GM12892 (cell line): ENCODE measurements at places on chromosomes 1 and 21.

DNA sequence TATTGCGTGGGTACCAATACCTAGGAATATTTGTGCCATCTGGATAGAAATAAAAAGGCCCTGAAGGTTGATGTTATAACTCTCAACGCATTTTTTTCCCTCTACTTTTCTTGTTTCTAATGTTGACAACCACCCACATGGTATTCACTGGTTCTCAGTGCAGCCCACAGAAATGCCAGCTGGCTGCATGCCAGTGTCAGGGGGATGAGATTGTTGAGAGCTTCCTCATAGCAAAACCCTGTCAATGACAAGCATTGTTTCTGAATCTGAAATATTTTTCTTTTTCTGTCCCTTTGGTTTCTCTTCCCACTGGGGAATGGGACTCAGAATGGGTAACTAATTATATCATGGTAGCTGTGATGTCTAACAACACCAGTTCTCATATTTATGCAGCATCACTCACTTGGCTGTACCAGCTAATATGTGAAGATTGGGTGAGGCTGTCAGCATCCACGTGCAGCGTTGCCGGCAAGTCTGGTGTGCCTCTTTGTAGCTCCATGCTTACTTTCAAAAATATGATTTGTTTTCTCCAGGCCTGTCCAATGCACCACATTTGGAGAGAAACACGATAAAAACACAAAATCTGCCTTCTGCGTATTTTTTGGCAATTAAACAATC, 284.6 kb downstream of the PTBP2 start:
- DNase-seq: no peak

GRCh38 chr1:78070210-78070609, 24.4 kb downstream of the GIPC2 start:
- no peak for DNase-seq

- DNase-seq: no peak
Measured at GRCh38 chr1:89552471-89553081, 27.9 kb downstream of the LRRC8B start.

DNA sequence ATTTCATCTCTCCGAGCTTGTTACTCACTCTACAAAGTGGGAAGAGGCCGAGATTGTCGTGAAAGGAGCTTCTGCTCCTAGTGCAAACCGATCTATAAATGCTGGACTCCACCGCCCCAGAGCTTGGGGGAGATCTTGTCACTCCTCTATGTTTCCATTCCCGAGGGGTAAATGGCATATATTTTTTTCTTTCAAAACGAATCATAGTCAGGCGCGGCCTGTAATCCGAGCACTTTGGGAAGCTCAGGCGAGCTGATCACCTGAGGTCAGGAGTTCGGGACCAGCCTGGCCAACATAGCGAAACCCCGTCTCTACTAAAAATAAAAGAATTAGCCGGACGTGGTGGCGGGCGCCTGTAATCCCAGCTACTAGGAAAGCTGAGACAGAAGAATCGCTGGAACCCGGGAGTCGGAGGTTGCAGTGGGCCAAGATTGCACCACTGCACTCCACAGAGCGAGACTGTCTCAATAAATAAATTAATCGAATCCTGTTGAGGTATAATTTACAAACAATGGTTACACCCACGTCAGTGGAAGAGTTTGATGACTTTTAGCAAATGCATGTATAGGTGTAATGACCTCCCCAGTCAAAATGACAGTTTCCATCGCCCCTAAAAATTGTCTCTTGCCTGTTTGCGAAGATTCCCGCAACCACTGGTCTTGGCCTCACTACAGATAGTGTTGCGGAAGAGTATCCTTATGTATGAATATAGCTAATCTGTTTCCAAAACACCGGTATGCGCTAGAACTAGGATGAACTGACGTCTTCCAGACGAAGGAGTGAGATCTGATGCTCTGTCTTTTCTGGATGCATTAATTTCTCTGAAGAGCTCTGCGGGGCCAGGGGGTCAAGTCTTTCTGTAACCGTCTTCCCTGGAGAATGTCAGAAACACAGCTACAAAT, 840 bp upstream of the HEATR1 start:
- DNase-seq: no peak

GRCh38 chr1:55527831-55528230, 312.7 kb upstream of the USP24 start:
- no peak for DNase-seq

GRCh38 chr1:174052621-174053020, 30.5 kb upstream of the RC3H1 start:
- no peak for DNase-seq

- DNase-seq: no peak
Measured at GRCh38 chr1:76632136-76632535, 235.1 kb upstream of the ST6GALNAC5 start.

DNA sequence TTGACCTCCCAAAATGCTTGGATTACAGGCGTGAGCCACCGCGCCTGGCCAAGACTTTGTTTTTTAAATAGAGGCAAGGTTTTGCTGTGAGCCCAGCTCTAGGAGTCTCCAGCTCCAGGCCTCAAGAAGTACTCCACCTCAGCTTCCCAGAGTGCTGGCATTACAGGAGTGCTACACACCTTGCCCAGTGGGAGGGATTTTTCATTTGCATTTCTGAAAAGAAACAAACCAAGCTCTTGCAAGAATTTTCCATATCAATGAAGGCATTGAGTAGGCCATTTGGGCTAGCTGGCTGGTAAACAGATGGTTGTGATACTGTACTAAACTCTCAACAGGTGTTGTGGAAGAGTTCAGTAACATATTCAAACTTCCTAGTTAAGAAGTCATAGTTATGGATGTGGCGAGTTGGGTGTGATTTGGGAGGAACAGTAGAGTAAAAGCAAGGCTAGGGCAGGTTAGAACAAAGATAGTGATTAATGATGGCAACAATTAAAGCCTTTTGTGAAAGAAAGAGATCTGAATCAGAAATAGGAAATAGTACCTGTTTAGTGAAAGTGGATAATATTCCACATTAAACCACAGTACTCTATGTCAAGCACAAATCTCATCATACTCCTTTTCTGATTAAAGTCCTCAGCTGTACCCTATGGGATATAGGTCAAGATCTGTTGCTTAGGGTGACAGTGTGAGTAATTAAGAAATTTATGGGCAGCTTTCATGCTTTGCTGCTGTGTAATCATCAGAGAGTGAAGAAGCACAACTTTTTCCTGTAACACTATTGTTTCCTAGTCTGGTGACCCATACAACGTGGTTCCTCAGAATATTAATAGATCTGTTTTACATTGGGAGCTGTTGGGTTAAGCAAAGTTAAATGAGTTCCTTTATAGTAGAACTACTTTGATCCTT, 10.7 kb downstream of the AKIRIN1 start:
- DNase-seq: no peak

DNA sequence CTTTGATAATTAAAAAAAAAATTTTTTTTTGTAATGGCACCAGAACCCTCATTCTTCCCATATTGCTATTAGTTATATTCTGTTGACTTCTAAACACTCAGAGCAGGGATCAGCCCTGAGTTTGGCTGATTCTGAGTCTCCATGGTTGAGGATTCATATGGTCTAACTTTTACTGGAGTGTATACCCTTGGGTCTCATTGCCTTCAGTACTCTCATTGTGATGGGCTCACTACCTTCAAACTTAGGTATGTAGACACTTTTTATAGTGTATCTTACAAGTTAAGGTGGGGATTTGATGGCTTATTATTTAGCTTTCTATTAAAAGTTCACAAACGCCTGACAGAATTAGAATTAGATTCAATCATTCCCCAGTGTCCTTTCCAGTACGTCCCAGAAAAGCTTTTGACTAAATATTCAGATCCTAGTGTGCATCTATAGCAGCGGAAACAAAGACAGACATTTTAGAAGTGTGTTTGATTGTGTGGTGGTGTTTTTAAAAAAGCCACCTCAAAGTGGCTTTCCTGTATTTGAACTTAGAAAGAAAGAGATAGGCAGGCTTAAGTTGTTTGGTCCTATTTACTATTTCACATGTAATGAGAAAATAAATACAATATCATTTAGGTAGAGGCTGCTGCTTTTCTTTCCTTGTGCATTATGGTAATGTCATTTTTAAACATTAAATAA, 1.4 kb downstream of the MACF1 start:
- no peak for DNase-seq

DNA sequence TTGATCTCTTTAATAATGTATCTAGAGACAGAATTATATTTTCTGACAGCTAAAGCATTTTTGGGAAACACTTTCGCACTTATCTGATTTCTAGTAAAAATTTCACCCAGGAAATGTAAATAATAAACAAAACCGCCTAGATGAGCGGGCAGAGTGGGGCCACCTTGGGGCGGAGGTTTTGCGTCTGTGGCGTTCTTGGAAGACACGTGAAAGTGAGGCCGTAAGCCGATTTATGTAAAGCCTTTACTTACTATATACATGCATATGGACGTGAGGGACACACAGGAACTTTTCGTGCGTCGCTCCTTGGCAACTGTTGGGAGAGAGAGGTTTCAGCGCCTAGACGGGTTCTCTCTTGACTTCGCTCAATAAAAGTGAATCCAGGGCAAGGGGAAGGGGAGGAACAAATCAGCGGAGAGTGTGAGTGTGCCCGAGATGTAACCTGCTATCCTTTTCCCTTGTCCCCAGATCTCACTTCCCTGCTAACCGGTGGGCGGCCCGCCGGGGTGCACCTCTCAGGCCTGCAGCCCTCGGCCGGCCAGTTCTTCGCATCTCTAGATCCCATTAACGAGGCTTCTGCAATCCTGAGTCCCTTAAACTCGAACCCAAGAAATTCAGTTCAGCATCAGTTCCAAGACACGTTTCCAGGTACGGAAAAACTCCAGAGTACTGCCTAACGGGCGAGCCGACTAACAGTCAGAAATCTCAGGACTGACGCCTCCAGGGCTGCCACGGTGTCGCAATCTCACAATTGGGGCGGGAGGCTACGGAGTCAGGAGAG, 1.7 kb downstream of the HLX start:
- no peak for DNase-seq

GRCh38 chr1:58412071-58412580, 134.4 kb downstream of the OMA1 start:
- DNase-seq: no peak

GRCh38 chr1:2588661-2589430, 2.3 kb downstream of the PRXL2B start:
- DNase-seq: no peak

- DNase-seq: no peak
Measured at GRCh38 chr1:34164771-34165391, at the start of gene CSMD2. CSMD2 (minus strand) TSS chr1:34165230; CDS start chr1:34165097, 133 bp downstream.

- no peak for DNase-seq
Measured at GRCh38 chr1:38063616-38064015, 17.0 kb upstream of the POU3F1 start.

- no peak for DNase-seq
Measured at GRCh38 chr1:162726555-162726954, 63.9 kb upstream of the HSD17B7 start.

DNA sequence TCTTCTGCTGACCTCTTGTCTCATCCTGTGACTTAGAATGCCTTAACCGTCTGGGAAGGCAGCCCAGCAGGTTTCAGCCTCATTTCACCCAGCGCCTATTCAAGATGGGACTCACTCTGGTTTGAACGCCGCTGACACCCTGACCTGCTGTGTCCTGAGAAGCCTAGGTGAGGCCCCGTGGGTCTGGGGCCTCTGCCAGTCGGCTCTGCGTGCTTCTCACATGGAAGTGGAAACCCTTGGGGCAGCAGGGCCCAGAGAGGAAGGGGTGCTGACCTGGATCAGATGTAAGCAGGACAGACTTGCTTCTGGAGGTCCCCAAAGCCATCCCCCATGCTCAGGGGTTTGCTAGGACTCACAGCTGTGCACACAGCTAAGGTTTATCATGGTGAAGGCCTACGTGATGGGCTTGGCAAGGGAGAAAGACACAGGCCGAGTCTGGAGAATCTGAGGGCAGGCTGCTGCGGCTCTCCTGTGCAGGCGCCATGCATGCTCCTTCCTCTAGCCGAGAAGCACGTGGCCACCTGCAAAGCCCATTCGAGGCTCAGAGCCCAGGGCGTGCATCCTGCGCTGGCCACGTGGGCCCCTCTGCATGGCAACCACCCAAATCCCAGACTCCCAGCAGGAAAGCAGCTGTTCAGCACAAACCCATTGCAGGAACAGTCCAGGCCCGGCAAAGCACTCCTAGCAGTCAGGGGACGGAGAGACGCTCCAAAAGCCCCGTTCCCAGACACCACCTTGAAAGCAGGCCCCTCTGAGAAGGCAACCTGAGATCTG, 3.8 kb downstream of the TRPM2 start:
- DNase-seq: no peak

- DNase-seq: no peak
Measured at GRCh38 chr1:43300378-43301094, at the start of gene TIE1. TIE1 (plus strand) TSS chr1:43300982; CDS start chr1:43301072, 90 bp downstream.

DNA sequence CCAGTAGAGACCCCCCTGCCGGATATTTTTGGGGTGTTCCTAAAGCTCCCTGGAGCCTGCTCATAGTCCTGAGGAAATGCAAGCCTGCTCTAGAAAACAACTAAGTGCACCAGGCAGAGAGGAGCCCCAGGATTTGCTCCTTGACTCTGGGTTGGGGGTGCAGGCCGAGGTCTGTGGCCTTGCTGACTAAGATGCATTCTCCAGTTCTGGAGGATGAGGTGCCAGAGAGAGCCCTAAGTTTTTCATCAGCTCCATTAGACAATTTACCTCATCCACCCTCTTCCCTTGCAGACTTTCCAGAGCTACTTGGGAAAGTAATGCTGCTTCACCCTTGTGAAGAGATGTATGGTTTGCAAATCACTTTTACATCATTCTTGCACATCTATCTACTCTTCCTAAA, 9.1 kb downstream of the TUFT1 start:
- no peak for DNase-seq

- no peak for DNase-seq
Measured at GRCh38 chr1:30384286-30385245, 338.8 kb downstream of the MATN1 start.

DNA sequence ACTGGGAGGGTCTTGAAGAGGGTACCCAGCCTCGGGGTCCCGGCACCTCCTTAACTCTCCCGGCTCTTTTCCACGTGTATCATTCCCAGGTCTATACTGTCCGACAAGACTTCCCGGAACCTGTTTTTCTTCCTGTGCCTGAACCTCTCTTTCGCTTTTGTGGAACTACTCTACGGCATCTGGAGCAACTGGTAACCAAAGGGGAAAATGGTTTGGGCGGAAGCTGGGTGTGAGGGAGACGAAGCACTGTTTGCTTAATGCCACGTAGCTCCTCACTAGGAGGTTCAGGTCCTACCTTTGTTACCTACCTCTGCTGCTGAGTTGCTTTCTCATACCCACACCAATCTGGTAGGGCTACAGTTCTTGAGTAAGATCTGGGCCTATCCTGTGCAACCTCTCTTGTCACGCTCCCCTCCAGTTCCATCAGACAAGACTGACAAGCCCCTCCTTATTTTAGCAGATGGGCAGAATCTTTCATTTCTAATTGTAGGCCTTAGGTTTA, 642 bp downstream of the SLC30A7 start:
- DNase-seq: peak; percentile 14

- DNase-seq: no peak
Measured at GRCh38 chr1:147676311-147677085, 6.2 kb upstream of the ACP6 start.
